Urothelium cell line (cell line): ENCODE measurements at places on chromosomes 7 and 10.
A peak's percentile ranks its signal among the peaks of the same experiment; 100 is the strongest.

GRCh38 chr7:142753366-142753765, 4.1 kb downstream of the PRSS1 start:
- no peak for DNase-seq

GRCh38 chr10:11539191-11539868, 72.1 kb downstream of the USP6NL start:
- no peak for DNase-seq

DNA sequence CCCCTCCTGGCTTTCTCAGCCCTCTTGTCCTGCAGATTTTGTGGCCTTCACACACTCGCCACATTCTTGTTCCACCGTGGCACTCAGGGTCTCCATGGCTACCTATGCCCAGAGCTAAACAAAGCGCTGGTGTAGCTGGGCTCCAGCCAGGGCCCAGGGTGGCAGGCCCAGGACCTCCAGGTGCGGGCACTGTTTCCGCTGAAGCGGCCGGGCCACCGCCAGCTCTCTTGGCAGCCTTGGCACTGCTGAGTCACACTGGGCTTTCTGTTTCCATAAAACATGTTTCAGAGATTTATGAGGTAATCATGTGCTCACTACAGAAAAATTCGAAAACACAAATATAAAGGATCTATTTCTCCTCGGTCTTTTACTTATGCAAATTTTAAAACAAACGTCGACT, 51.3 kb downstream of the AOC1 start:
- peak; percentile 62 for DNase-seq

GRCh38 chr7:112162142-112162766, 43.9 kb downstream of the DOCK4 start:
- DNase-seq: peak; percentile 30

DNA sequence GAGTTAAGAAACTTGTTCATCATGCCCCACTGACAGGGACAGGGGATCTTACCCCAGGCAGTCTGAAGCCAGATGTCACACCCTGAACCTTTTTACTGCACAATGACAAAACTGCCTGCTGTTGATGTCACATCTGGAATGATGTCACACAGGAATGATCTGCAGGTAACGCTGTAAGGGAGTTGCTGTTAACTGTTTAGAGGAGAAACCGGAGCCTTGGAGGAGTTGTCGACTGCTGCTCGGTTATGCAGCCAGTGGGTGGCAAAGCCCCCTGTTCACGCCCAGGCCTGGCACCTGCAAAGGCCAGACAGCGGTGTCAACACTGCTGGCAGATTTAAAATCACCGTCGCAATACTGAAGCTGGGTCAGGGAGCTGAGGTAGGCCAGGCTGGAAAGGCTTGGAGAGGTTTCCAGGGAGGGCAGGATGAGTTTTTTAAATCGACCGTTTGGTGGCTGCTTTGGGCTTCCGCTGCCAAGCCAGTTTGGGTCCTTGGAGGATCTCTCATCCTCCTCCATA, 10.0 kb upstream of the SLIT1 start:
- no peak for DNase-seq
